NCI-H1092 (cell line): ENCODE measurements at places on chromosomes 7 and 10.

DNA sequence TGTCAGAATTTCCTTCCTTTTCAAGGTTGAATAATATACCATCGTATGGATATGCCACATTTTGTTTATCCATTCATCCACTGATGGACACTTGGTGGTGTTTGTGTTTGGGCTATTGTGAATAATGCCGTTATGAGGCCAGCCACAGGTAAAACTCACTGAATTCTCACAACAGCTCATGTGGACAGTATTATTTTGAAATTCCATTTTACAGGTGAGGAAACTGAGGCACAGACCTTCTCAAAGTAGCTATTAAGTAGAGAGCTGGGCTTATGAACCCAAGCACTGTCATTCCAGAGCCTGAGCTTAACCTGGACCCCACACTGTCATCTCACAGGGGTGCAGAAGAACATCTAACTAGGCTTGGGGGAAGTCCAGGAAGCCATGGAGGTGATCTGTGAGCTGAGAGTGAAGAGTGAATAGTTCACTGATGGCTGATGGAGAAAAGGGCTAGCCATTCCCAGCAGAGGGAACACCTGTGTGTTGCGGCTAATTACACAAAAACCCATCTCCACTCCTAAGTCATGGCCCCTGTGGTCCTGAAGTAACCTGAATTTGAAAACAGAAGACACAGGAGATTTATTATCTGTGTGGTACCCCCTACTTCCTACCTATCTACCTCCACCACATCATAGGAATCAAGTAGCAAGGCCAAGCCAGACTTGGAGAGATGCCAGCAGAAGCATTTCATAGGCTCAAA, 8.7 kb downstream of the INMT start:
- DNase-seq = no peak

DNA sequence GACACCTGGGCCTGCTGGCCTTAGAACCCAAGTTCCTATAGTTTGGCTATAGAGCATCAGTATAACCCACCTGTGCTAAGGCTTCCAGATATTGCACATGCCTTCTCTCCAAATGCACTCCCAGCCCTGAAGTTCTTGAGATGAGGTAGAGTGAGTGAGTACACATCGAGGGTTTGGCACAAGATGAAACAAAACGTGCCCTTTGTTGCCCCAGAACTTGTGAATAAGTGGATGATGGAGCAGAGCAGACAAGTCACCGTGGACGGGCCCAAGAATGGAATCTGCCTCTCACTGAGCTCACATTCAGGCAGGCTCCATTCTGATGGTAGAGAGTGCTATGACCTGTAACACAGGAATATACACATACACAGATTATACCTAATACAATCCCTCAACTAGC, 73.0 kb upstream of the STK17A start:
- DNase-seq = no peak

GRCh38 chr10:44032216-44032615, 352.7 kb downstream of the CXCL12 start:
- no peak for DNase-seq

GRCh38 chr7:118057404-118057803, 126.6 kb upstream of the LSM8 start:
- DNase-seq = no peak

DNA sequence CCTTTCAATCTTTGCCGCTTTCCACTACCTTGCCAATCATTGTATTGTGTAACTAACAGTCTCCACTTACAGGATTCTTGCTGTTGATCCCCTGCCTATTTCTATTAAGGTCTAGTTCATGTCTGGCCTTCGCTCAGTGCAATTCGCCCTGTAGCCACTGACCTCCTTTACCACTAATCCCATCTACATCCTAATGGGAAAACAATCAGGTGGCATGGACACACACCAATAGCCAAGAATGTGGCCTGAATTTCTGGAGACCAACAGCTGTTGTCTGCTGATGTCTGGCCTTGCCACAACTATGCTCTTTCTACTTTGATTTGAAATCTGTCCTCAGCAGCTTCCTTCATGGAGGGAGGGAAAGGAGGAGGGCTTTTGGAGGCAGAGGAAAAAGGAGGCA, 546.2 kb downstream of the SORCS3 start:
- no peak for DNase-seq

DNA sequence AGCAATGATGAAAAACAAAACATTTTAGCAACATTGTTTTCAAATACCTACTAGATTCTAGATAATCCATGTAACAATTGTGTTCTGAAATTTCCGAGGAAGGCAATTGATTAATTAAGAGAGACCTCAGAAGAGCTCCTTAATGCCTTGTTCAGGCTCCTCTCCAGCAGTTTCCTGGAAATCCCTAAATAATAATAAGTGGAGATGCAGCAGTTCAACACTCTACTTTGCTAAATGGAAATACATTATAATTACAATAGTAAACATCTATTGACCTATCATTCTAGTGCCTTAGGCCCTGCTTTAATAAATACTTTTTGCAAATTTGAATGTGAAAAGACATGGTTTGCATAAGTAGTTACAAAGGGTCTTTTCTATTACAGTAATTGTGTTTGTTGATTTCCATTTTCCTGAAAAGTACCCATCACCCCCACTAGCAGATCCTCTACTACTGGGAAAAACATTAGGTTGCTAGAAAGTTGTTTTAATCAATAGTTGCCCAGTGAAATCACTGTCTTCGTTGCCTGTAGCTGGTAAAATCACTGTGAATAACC, 186.6 kb upstream of the STK17A start:
- DNase-seq = no peak

GRCh38 chr7:150852371-150852905, at the start of gene AOC1:
Gene AOC1 (plus strand): TSS chr7:150852517. CDS start chr7:150856471, 3,954 bp downstream.
- no peak for DNase-seq

GRCh38 chr10:71493741-71494140, 97.0 kb downstream of the CDH23 start:
- no peak for DNase-seq

- DNase-seq = no peak
Observed at GRCh38 chr7:77684030-77684429, 12.2 kb upstream of the RSBN1L start.

- no peak for DNase-seq
Observed at GRCh38 chr7:22591271-22591670, 91.3 kb upstream of the STEAP1B start.

DNA sequence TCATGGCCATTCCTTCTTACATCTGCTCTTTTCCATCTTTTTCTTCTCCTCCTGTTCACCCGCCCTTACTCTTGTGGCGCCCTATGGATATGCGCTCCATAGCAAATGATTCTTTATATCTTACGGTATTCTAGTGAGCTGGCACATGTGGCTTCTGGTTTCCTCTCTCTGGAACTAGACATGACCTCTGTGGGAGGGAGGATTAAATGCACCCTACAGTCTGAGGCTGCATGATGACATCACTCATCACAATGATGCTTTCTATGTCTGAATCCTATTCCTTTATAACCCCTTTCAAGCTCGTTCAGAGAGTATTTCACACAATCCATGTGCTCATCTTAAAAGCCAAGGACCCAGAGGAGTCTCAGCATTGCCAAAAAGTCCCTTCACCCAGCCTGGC, 153.3 kb downstream of the EGFR start:
- DNase-seq = no peak

- no peak for DNase-seq
Observed at GRCh38 chr10:72687035-72687434, 4.9 kb upstream of the MCU start.

DNA sequence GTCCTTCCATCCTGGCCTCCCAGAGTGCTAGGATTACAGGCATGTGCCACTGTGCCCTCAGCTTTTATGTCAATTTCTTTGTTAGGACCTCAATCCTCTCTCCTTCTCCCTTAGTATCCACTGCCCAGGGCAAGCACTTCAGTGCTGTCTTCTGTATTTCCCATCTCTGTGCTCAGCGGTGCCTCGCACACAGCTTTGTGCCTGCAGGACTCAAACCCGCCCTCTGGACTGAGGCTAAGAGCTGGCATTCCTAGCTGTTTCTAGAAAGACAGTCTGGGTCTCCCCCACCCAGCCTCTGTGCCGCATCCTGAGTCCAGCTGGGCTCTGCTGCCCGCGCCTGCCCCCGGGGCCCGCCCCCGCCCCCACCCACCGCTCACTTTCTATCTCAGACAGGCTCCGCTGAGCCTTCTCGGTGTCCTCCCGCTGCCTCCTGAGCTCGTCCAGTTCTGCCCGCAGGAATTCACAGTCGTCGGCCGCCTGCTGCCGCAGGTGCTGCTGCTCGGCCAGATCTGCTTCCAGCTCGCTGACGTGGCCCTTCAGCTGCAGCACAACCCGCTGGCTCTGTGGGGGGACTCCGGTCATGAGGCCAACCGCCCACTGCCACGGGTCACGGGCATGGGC, 67.3 kb downstream of the SPDYE5 start:
- no peak for DNase-seq

DNA sequence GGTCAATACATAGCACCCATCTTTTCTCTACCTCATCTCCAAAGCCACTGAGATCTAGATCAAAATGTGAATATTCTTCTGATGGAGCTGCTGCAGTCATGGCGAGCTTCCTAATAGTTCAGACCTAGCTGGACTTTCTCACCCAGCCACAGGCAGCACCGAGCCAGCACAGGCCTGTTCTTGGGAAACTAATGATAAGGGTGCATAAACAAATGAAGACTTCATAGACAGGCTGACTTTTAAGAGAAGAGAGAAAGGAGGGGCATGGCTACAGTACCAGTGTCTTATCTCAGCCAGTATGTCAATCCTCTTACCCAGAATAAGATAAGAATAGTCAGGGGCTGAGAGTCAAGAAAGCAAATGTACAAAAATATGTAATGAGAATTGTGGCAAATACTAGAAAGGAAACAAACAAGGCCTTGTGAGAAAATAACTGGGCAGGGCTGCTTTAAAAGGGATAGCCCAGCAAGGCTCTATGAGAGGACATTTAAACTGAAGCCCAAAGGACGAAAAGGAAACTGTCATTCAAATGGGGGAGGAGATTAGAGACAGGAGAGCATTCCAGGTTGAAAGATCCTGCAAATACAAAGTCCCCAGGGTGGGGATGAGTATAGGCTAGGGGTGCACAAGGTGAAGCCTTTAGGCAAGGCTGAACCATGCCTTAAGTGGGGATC, 21.8 kb upstream of the CDK14 start:
- no peak for DNase-seq

GRCh38 chr10:34313353-34313752, 501.7 kb downstream of the PARD3 start:
- no peak for DNase-seq

- DNase-seq = peak; percentile 76
Observed at GRCh38 chr10:30812018-30812851, 182.7 kb upstream of the LYZL2 start.
